ENCODE measurements at places on chromosomes 5 and 9.

GRCh38 chr9:279674-280073 is 65.0 kb downstream of the DOCK8 start:
- DNase-seq: no peak

DNA sequence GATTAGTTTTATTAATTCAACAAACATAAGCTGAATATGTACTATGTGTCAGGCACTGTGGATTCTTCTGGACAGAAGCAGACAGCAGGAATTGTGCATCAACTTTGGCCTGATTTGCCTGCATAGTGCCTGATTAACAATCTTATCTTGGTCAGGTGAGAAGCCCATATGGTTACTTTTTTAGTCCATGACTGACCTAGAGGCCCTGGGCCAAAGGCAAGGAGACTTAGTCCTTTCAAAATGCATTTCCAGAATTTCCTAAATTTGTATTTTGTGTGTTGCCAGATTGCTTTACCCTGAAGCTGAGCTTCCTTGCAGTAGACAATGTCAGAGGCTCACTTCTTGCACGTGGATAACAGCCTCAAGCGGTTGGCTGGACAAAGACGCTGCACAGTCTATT is 286.7 kb downstream of the SPOCK1 start:
- no peak for DNase-seq

- no peak for DNase-seq
Measured at GRCh38 chr5:55036477-55036876, 12.4 kb downstream of the GZMK start.

GRCh38 chr9:97474372-97474925 is 27.0 kb upstream of the TMOD1 start:
- DNase-seq: no peak

DNA sequence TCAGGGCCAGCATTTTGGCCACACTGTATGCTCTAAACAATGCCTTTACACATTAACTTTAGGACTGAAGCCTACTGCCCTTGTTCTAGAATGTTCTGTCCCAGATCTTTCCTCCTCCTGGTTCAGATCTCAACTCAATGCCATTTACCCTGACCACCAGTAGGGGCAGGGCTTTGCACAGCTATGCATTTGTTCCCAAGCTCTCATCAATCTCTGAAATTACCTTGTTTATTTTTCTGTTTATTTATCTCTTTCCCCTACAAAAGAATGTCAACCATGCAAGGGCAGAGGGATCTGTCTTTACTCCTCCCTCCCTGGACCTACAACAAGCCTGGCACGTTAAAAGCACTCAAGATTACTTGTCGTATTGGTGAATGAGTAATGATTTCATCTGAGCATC is 612.9 kb downstream of the BNC2 start:
- no peak for DNase-seq

DNA sequence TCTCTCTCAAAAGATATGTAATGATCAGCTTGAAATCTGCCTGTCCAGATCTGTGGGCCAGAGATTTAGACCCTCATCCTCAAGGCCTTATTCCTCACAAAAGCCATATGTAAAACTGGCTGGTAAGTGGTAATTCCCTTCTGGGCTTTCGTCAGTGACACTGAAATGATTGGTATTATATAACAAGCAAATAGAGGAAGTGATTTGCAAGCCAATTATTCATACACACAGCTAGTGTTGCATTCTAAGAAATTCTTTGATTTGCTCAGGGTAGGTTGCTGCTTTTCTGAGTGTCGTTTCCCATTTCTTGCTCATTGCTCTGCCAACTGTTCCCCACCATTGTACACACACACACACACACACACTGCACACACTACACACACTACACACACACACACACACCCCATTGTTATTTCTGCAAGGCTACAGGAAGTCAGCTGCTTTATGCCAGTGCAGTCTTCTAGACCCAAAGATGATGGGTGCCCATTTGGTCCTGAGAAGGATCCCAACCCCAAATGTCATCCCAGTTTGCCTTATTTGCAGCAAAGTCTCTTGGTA is 76.8 kb downstream of the PRLR start:
- DNase-seq: no peak

- DNase-seq: no peak
Measured at GRCh38 chr5:65248896-65249295, 232.8 kb downstream of the ADAMTS6 start.

DNA sequence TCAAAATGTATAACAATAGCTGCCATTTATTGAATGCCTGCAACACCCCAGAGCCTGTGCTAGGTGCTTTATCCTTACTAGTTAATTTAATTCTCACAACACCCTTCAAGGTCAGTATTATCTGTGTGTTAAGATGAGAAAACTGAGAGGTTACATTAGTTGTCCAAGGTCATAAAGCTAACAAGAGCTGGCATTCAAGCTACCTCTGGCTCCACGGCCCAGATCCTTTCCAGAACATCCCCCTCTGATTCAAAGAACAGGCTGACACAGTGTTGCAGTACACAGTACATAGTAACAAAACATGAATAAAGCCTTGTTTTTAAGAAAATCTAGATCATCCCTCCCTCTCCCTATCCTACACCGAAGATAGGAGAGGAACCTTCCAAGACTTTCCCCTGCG is 9.4 kb upstream of the FRMPD1 start:
- no peak for DNase-seq

- peak; percentile 66 for DNase-seq
Measured at GRCh38 chr9:20620650-20621470, 1.4 kb downstream of the MLLT3 start.

GRCh38 chr9:121779381-121780117 is 128.1 kb downstream of the DAB2IP start:
- no peak for DNase-seq

DNA sequence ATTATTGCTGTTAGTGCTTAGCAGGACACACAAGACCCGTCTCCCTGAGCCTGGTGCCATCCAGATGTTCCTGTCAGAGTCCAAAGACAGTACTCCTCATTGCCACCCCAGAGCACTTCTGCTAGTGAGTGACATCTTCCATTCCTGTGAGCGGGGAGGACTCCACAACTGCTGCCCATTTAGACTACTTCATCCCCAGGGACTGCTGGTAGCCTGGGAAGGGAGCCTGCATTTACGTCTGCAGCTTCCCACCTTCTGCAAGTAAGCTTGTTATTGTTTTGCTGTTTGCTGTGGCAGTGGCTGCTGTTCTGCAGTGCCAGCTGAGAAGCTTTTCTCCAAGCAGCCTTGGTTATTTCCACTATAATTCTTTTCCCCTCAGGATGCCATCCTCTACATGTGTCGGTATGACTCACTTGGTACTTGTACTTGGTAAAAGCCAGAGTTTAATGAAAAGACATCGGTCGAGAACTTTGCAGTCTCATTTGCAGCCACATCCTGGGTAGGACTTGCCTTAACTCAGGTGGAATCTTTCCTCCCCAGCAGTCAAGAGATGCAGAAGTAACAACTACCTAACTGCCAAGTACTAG is 10.6 kb upstream of the MAP1B start:
- no peak for DNase-seq

Data from stimulated activated CD4-positive, alpha-beta T cell treated with anti-CD3 and anti-CD28 coated beads, Interleukin-4, amount 100 ng/mL, for 24 hours (primary cell).